ENCODE measurements at places on chromosomes 12 and 14. TPM values are rescaled to one million over a fixed set of nuclear protein-coding genes. Genes with fewer than 3 reads are reported as not detected.

DNA sequence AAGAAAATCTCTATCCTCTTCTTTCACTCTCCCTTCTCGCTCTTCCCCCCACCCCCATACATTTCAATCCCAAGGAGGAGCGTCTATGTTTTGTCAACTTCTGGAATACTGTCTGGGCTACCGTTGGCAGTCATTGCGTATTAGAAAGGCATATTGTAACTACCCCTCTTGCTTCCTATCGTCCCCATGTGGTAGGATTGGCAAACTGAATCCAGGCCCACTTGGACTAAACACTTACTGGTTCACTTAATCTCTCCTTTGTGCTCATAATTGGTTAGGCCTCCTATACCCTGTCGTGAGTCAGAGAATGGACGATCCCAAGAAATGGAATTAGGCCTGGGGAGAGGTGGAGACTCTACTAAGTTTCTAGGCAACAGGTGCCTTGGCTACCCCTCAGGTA is 68.8 kb upstream of the SLC8A3 start:
- no peak overlapping the region for H3K4me3 ChIP-seq
- no peak overlapping the region for H3K27ac ChIP-seq
- H3K36me3 ChIP-seq, result no peaks in the 10 kb centered on the region
- H3K27me3 ChIP-seq, result no peaks in the 10 kb centered on the region
- H3K4me1 ChIP-seq, result peaks cover 6% of the 10 kb centered on the region

DNA sequence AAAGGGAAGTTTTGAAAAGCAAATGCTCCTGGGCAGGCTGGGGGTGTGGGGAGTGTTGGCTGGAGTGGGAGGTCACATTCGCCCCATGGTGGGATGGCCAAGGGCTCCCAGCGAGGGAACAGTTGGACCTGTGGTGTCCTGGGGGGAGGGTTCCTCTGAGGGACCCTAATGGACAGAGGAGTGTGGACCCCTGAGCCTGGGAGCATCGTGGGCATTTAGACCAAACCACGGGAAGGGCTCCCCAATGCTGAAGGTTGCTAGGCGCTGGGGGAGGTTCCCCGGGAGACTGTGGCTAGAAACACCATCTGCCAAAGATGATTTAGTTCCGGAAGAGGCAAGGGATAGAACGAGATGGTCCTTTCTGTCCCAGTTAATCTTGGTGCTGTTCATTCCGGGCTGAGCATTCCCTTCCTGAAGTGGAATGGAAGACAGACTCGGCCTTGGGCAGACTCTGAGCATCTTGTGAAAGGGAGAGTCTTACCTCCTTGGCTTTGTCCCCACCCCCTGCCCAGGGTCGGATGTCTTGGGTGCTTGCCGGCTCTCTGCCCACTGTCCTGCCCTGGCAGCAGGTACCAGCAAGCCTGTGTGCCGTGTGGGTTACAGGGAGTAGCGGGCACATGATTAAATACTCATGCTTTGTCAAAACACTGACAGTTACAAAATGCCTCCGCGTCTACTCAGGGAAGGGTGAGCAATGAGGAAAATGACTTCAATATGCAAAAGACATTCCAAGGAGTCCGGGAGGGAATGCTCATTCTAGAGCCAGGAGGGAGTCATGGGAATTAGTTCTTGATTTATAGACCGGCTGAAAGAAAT is 215.9 kb downstream of the CACNA1C start:
- no peaks in the 10 kb centered on the region for H3K36me3 ChIP-seq
- H3K27ac ChIP-seq, result no peak overlapping the region
- no peak for DNase-seq
- H3K27me3 ChIP-seq, result peaks cover 1% of the 10 kb centered on the region
- peaks cover 30% of the 10 kb centered on the region for H3K4me1 ChIP-seq

- 0 out of 2 replicates have a peak, but pooled peaks cover 9% of the 10 kb centered on the region for H3K4me1 ChIP-seq
- H3K27me3 ChIP-seq, result no peaks in the 10 kb centered on the region
- DNase-seq, result no peak
- no peak overlapping the region for H3K27ac ChIP-seq
- no peak overlapping the region for H3K4me3 ChIP-seq
- H3K36me3 ChIP-seq, result no peaks in the 10 kb centered on the region
Measured at GRCh38 chr12:5384015-5384414, 47.9 kb upstream of the NTF3 start.

GRCh38 chr12:113347107-113347506 is 11.3 kb upstream of the PLBD2 start:
- 0 out of 2 replicates have a peak, but pooled peaks cover 13% of the 10 kb centered on the region for H3K4me1 ChIP-seq
- H3K27ac ChIP-seq, result no peak overlapping the region
- H3K4me3 ChIP-seq, result no peak overlapping the region
- peaks cover 16% of the 10 kb centered on the region for H3K27me3 ChIP-seq
- no peaks in the 10 kb centered on the region for H3K36me3 ChIP-seq

DNA sequence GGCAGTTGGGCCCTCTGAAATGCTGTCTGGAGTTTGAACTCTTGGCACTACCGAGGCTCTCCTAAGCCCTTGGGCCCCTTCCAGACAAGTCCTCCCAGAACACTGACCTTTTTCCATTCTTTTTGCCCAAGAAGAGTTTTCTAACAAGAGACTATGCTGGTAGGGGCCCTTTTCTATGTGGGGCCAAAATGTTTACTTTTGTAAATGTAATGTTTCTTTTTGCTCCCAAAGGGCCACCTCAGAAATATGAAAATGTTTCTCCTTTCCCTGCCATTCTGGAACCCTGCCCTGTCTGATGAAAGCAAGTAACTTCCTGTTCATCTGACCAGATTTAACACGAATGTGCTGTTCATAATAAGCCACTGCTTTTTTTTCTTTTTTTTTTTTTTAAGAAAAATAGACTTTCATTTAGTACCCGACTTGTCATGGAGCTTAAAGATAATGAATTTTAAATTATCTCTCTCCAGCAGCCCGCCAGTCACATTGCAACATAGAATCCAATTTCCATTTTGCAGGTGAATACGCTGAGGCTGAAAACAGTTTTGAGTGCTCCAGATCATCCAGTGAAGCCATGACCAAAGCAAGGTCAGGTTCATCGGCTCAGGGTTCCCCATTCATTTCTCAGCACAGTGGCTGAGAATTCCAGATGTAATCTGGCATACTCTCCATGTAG is 169.9 kb downstream of the DPF3 start:
- DNase-seq, result no peak
- no peaks in the 10 kb centered on the region for H3K36me3 ChIP-seq
- no peak overlapping the region for H3K4me3 ChIP-seq
- H3K27ac ChIP-seq, result no peak overlapping the region
- no peaks in the 10 kb centered on the region for H3K4me1 ChIP-seq

DNA sequence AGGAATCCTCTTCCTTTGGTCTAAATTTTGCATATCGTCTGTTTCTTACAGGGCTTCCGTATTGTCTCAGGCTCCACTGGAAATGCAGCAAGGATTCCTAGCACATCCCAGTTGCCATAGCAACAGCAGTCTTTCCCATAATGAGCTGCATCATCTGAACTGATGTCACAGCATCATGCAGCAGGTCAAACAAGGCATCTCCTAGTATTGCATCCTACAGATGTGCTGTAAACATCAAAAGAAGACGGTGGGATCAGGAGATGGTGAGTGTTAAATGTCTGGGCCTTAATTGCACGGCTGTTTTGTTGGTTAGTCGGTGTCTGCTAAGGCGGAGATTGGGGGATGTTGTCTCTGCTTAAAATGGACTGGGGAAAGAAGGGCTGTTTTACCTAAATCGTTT is at the start of gene AKAP6:
TSS of gene AKAP6 (plus strand) at position 153 of the 400 bp plus-strand sequence. CDS start 104,196 bp downstream, outside the sequence.
- no peaks in the 10 kb centered on the region for H3K4me1 ChIP-seq
- H3K4me3 ChIP-seq, result no peak within 1 kb of the TSS
- no peaks in the 10 kb centered on the region for H3K27me3 ChIP-seq
- DNase-seq, result no peak

- H3K4me1 ChIP-seq, result no peaks in the 10 kb centered on the region
- no peak for DNase-seq
- no peak overlapping the region for H3K4me3 ChIP-seq
- no peaks in the 10 kb centered on the region for H3K36me3 ChIP-seq
- H3K27me3 ChIP-seq, result no peaks in the 10 kb centered on the region
Measured at GRCh38 chr14:92173668-92174067, 51.9 kb downstream of the CPSF2 start.

- H3K4me1 ChIP-seq, result peaks cover 67% of the 10 kb centered on the region
- no peak overlapping the region for H3K4me3 ChIP-seq
- no peaks in the 10 kb centered on the region for H3K27me3 ChIP-seq
- DNase-seq, result peak; percentile 93
- H3K27ac ChIP-seq, result peak overlapping the region; percentile 78
Measured at GRCh38 chr12:79547044-79547734, 143.6 kb downstream of the PAWR start.

GRCh38 chr12:47367912-47368537 is 288.3 kb upstream of the AMIGO2 start:
- DNase-seq, result no peak
- H3K36me3 ChIP-seq, result no peaks in the 10 kb centered on the region
- no peaks in the 10 kb centered on the region for H3K27me3 ChIP-seq
- H3K4me1 ChIP-seq, result no peaks in the 10 kb centered on the region

GRCh38 chr14:69432364-69432763 is 33.9 kb downstream of the SLC39A9 start:
- DNase-seq, result no peak
- H3K27me3 ChIP-seq, result no peaks in the 10 kb centered on the region
- H3K4me3 ChIP-seq, result no peak overlapping the region

DNA sequence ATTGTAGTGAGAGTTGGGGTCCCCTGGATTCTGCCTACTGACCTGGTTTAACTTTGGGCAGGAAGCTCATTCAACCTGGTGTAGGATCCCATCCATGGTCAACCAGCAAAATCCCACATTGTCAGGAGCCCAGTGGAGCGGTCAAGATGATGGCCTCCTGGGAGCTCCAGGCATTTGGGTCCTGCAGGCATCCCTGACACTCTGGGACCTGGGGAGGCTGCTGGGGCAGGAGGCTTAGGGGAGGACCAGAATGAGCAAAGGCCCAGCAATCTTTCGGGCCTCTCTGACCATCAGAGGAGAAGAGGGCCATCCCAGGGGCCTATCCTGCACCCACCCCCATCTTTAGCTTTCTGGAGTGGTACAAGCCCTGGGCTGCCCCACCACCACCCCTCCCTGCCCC is 104.0 kb downstream of the PRMT8 start:
- no peak overlapping the region for H3K27ac ChIP-seq
- no peak overlapping the region for H3K4me3 ChIP-seq
- H3K4me1 ChIP-seq, result no peaks in the 10 kb centered on the region
- H3K36me3 ChIP-seq, result no peaks in the 10 kb centered on the region

GRCh38 chr12:94832780-94833681 is 170.5 kb downstream of the NDUFA12 start:
- no peaks in the 10 kb centered on the region for H3K27me3 ChIP-seq
- no peaks in the 10 kb centered on the region for H3K36me3 ChIP-seq
- peaks cover 10% of the 10 kb centered on the region for H3K4me1 ChIP-seq
- H3K27ac ChIP-seq, result no peak overlapping the region

- H3K4me1 ChIP-seq, result no peaks in the 10 kb centered on the region
- no peak within 1 kb of the TSS for H3K27ac ChIP-seq
- DNase-seq, result no peak
- no peak within 1 kb of the TSS for H3K4me3 ChIP-seq
- H3K36me3 ChIP-seq, result no peaks in the 10 kb centered on the region
Measured at GRCh38 chr12:102480406-102480805, at the start of gene IGF1. Gene IGF1 (minus strand): TSS chr12:102480563. CDS start chr12:102480381, 182 bp downstream.

DNA sequence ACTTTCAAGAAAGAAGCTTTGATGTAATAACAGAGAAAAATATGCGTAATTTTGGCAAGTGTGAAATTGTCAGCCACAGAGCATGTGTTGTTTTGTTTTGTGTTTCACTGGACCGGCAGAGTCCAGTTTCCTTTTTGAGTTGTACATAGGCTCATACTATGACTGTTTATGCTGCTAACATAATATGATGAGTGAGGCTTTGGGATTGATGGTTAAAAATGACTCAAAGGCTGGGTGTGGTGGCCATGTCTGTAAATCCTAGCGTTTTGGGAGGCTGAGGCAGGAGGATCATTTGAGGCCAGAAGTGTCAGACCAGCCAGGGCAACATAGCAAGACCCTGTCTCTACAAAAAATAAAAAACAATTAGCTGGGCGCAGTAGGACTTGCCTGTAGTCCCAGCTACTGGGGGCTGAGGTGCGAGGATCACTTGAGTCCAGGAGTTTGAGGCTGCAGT is 487.9 kb downstream of the PCNX1 start:
- no peak for DNase-seq
- H3K4me1 ChIP-seq, result peaks cover 39% of the 10 kb centered on the region
- H3K36me3 ChIP-seq, result no peaks in the 10 kb centered on the region
- H3K27ac ChIP-seq, result peak overlapping the region; percentile 49
- H3K27me3 ChIP-seq, result no peaks in the 10 kb centered on the region

DNA sequence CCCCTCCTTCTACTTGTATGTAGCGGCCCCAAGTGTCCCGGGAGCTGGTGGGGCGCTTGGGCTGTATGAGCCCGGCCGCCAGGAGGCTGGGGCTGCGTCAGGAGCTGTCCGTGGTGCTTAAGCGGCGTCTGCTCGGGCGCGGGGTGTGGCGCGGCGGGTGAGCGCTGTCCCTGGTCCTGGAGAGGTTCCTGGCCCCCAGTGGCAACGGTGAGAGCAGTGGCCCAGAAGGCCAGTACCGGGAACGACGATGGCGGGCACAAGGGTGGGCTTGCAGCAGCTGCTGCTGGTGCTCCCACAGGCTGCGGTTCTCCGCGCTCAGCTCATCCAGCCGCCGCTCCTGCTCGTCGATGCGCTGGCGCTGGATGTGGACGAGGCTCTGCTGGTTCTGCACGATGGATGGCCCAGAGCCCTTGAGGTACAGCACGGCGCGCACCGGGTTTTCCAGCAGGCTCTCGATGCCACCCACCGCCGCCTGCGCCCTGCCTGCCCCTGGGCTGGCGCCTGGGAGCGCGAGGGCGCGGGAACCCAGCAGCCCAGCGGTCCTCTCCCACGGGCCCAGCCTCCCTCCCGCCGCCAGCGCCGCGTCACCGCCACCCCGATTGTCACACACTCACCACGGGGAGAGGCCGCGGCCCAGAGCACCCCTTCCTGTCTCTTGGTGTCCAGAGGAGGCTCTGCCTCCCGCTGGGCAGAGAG is 41.9 kb upstream of the FKBP4 start:
- H3K27ac ChIP-seq, result no peak overlapping the region
- H3K4me3 ChIP-seq, result no peak overlapping the region
- peak; percentile 44 for DNase-seq
- H3K4me1 ChIP-seq, result no peaks in the 10 kb centered on the region
- H3K27me3 ChIP-seq, result 0 out of 3 replicates have a peak, but pooled peaks cover 8% of the 10 kb centered on the region

DNA sequence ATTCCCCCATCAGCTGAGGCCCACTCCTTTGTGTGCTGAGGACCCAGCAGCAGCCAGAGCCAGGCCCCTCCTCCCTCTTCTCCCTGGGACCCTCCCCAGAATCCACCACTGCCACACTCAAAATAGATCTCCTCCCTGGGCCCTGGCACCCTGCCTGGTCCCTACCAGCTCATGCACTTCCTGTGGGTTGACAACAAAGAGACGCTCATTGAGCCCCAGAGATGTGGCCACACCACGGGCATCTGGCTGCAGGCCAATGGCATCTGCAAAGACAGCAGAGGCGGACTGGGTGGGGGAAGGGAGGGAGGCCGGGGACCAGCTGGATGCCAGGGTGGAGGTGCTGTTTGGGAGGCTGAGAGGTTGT is 16.0 kb upstream of the ENDOU start:
- H3K4me1 ChIP-seq, result peaks cover 32% of the 10 kb centered on the region
- H3K36me3 ChIP-seq, result no peaks in the 10 kb centered on the region
- peaks cover 7% of the 10 kb centered on the region for H3K27me3 ChIP-seq

Gene TRPV4
- total RNA-seq, result 0.35 TPM

Gene KRT74
- not detected for total RNA-seq

Gene SRRM4
- total RNA-seq, result not detected

Gene RND1
- total RNA-seq, result 2.2 TPM

Gene FAIM2
- not detected for total RNA-seq

Gene POLE2
- 37.0 TPM for total RNA-seq

Gene PIP4K2C
- total RNA-seq, result 23.6 TPM

Gene HAL
- total RNA-seq, result 0.89 TPM

Gene KRT72
- not detected for total RNA-seq

Gene COQ10A
- total RNA-seq, result 18.6 TPM

Gene NELL2
- total RNA-seq, result 0.11 TPM

Gene AICDA
- not detected for total RNA-seq

Gene P2RX2
- total RNA-seq, result not detected

Gene DTX1
- not detected for total RNA-seq

Measured in HepG2 (cell line).